ENCODE measurements at places on chromosomes 6 and 20. TPM values are rescaled to one million over a fixed set of nuclear protein-coding genes. Genes with fewer than 3 reads are reported as not detected.

- peak; percentile 42 for DNase-seq
- no peak overlapping the region for H3K27ac ChIP-seq
- H3K36me3 ChIP-seq = no peaks in the 10 kb centered on the region
- no peaks in the 10 kb centered on the region for H3K27me3 ChIP-seq
These were observed 52.1 kb upstream of the BEND6 start for GRCh38 chr6:56902641-56903464.

GRCh38 chr20:57532104-57532503 lies 7.2 kb upstream of the CTCFL start:
- H3K4me3 ChIP-seq = no peak overlapping the region
- H3K27ac ChIP-seq = peak overlapping the region; percentile 15
- H3K36me3 ChIP-seq = no peaks in the 10 kb centered on the region
- no peak for DNase-seq
- no peaks in the 10 kb centered on the region for H3K27me3 ChIP-seq
- H3K4me1 ChIP-seq = no peaks in the 10 kb centered on the region

Gene CYP24A1
- 1.5 TPM for total RNA-seq

- H3K27ac ChIP-seq = peak overlapping the region; percentile 96
- H3K36me3 ChIP-seq = no peaks in the 10 kb centered on the region
- peaks cover 15% of the 10 kb centered on the region for H3K4me1 ChIP-seq
- DNase-seq = peak; percentile 79
- peak overlapping the region; percentile 65 for H3K4me3 ChIP-seq
- no peaks in the 10 kb centered on the region for H3K27me3 ChIP-seq
These were observed 651 bp upstream of the TAPBP start for GRCh38 chr6:33314515-33314942.

- H3K27me3 ChIP-seq = peaks cover 6% of the 10 kb centered on the region
- H3K4me1 ChIP-seq = no peaks in the 10 kb centered on the region
- H3K36me3 ChIP-seq = no peaks in the 10 kb centered on the region
- H3K27ac ChIP-seq = no peak overlapping the region
- H3K4me3 ChIP-seq = no peak overlapping the region
These were observed 66.0 kb downstream of the RNF182 start for GRCh38 chr6:13990796-13991195.

Gene SLPI
- 1,143 TPM for total RNA-seq

Gene KHDC1L
- total RNA-seq = not detected

Gene CYB5R4
- 10.3 TPM for total RNA-seq

- peak; percentile 43 for DNase-seq
- H3K27me3 ChIP-seq = no peaks in the 10 kb centered on the region
- peaks cover 9% of the 10 kb centered on the region for H3K4me1 ChIP-seq
- no peaks in the 10 kb centered on the region for H3K36me3 ChIP-seq
- no peak overlapping the region for H3K4me3 ChIP-seq
These were observed 251.8 kb downstream of the BTBD9 start for GRCh38 chr6:38387971-38388370.

DNA sequence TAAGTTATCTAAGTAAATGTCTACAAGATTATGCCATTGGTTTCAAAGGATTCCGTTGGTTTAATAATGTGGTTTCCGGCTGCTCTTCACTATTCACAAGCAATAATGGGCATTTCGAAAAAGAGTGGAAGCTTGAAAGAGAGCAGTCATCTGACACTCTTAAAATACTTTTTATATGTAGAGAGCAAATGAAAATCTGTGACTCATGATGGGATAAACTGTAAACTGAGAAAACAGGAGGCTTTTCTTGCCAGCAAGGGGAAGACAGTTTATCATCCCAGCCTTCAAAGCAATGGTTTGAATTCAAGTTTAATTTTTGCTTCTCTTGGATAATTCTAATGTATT lies 145.7 kb downstream of the KHDC1L start:
- H3K27ac ChIP-seq = no peak overlapping the region
- no peaks in the 10 kb centered on the region for H3K36me3 ChIP-seq
- no peaks in the 10 kb centered on the region for H3K27me3 ChIP-seq

Gene LINC00237
- total RNA-seq = not detected

DNA sequence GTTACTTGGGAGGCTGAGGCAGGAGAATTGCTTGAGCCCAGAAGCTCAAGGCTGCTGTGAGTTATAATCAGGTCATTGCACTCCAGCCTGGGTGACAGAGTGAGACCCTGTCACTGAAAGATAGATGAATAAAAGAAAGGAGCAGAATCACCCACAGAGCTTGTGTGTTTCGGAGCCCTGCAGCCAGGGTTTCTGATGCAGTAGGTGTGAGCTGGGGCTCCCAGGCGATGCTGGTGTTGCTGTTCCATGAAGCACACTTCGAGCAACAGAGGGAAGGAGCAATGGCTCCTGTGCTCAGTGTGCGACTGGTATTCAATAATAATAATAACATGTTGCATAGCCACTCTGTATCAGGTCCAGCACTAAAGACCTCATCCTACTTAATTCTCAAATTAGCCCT lies 197.5 kb upstream of the CST7 start:
- DNase-seq = no peak
- H3K27ac ChIP-seq = no peak overlapping the region
- no peaks in the 10 kb centered on the region for H3K27me3 ChIP-seq
- no peaks in the 10 kb centered on the region for H3K36me3 ChIP-seq
- peaks cover 16% of the 10 kb centered on the region for H3K4me1 ChIP-seq
- H3K4me3 ChIP-seq = no peak overlapping the region

Gene SGK2
- 20.6 TPM for total RNA-seq

- H3K36me3 ChIP-seq = no peaks in the 10 kb centered on the region
- peak; percentile 81 for DNase-seq
- peaks cover 28% of the 10 kb centered on the region for H3K4me1 ChIP-seq
- peak overlapping the region; percentile 16 for H3K4me3 ChIP-seq
- no peaks in the 10 kb centered on the region for H3K27me3 ChIP-seq
These were observed 42.3 kb upstream of the ATXN1 start for GRCh38 chr6:16803294-16804200.

DNA sequence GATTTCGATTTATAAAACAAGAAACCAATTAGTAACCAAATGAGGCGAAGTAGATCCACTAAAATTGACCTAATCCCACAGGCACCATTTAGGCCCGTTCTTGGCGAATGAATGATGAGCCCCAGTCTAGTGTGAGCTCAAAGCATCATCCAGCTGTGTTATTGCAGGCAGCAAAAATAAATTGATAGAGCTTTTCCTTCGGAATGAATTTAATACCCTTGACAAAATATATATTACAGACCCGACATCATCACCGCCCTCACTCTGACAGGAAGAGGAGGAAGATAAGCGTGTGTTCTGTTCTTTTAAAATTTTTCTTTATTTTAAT lies 7.8 kb downstream of the SIM1 start:
- DNase-seq = no peak
- peaks cover 7% of the 10 kb centered on the region for H3K4me1 ChIP-seq
- no peaks in the 10 kb centered on the region for H3K36me3 ChIP-seq
- H3K27ac ChIP-seq = no peak overlapping the region

DNA sequence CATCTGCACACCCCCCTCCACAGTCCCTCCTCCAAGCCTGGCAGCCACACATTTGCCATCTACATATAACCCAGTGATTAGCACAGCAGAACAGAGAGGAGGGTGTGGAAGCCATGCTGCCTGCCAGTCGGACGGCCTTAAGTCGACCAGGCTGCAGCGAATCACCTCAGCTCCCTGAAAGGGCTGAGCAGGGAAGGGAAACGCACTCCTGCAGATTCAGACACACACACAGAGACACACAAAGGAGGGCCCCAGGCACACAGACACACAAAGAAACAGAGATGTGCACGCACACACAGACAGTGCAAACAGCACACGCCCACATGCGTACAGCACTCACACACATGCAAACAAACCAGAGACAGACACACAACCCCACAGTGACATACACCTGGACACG lies 11.2 kb upstream of the SIRPA start:
- no peak overlapping the region for H3K4me3 ChIP-seq
- no peak overlapping the region for H3K27ac ChIP-seq
- H3K36me3 ChIP-seq = no peaks in the 10 kb centered on the region
- no peaks in the 10 kb centered on the region for H3K27me3 ChIP-seq

Gene SLC17A3
- total RNA-seq = 0.36 TPM

GRCh38 chr6:113654396-113654795 lies 202.7 kb upstream of the MARCKS start:
- H3K27ac ChIP-seq = no peak overlapping the region
- no peaks in the 10 kb centered on the region for H3K36me3 ChIP-seq
- no peak for DNase-seq

Gene MCCD1
- 0.47 TPM for total RNA-seq

GRCh38 chr6:67653561-67653960 lies 981.5 kb upstream of the ADGRB3 start:
- H3K27me3 ChIP-seq = no peaks in the 10 kb centered on the region
- H3K27ac ChIP-seq = no peak overlapping the region
- no peak overlapping the region for H3K4me3 ChIP-seq
- DNase-seq = no peak

DNA sequence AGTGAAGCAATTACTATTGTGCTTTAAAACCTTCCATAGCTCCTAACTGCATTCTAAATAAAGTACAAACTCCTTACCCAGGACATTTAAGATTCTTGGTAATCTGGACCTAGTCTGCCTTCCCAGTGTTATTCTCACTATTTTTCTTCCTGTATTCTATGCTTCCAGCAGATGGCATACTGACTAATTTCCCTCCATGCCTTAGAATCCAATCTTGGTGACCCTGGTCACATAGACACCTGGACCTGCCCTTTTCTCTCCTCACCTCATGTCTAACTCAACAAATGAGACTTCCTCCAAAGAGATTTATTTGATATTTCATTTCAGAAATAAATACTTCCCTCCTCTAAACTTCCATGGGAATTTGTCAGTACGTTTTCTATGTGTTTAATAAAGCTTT lies 25.8 kb downstream of the ROS1 start:
- DNase-seq = no peak
- H3K27me3 ChIP-seq = no peaks in the 10 kb centered on the region
- H3K36me3 ChIP-seq = no peaks in the 10 kb centered on the region
- H3K27ac ChIP-seq = no peak overlapping the region
- H3K4me3 ChIP-seq = no peak overlapping the region
- no peaks in the 10 kb centered on the region for H3K4me1 ChIP-seq

- no peak overlapping the region for H3K4me3 ChIP-seq
- no peaks in the 10 kb centered on the region for H3K36me3 ChIP-seq
- H3K27me3 ChIP-seq = no peaks in the 10 kb centered on the region
These were observed 37.6 kb downstream of the TXLNB start for GRCh38 chr6:139254196-139254595.

Gene STXBP5
- total RNA-seq = 28.2 TPM

Gene EPPIN
- total RNA-seq = not detected

DNA sequence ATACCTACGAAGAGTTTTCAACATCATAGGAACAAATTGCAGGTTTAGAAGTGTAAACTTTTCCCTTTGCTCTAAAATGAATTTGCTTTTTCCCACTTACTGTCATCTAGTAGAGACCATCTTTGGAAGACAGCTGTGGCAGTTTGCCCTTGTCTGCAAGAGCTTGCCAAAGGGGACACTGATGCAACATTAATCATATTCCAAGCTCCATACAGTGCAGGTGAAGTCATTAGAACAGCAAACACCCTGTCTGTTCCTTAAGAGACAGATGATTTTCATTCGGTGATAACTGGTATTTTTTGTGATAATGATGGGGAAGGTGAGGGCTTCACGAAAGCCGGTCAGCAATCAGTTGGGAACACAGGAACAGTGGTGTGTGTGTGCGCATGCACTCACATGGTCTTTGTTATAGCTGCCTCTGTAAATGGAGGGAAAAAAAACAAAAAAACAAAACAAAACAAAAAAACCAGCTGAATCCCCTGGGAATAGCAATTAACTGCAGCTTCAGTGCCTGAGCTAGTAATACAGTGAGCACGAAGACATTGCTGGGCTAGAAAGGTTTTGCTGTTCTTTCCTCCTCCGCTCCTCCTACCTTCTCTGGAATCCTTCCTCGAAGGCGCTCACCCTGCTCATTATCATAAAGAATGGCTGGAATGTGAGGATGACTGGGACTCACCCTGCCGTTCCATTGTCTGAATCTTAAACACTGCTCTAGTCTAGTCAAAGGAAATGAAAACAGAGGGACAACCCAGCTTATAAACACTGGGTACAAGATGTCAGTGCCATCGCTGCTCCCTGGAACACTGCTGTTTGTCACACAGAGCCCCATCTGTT lies 35.2 kb upstream of the KIF13A start:
- H3K27me3 ChIP-seq = no peaks in the 10 kb centered on the region
- H3K4me3 ChIP-seq = no peak overlapping the region
- peak; percentile 30 for DNase-seq
- H3K4me1 ChIP-seq = peaks cover 6% of the 10 kb centered on the region
- no peaks in the 10 kb centered on the region for H3K36me3 ChIP-seq

- no peak overlapping the region for H3K4me3 ChIP-seq
- no peaks in the 10 kb centered on the region for H3K36me3 ChIP-seq
- H3K27me3 ChIP-seq = no peaks in the 10 kb centered on the region
- no peak for DNase-seq
These were observed 57.4 kb upstream of the FOXC1 start for GRCh38 chr6:1552296-1552761.

Gene CLIC5
- 12.9 TPM for total RNA-seq

DNA sequence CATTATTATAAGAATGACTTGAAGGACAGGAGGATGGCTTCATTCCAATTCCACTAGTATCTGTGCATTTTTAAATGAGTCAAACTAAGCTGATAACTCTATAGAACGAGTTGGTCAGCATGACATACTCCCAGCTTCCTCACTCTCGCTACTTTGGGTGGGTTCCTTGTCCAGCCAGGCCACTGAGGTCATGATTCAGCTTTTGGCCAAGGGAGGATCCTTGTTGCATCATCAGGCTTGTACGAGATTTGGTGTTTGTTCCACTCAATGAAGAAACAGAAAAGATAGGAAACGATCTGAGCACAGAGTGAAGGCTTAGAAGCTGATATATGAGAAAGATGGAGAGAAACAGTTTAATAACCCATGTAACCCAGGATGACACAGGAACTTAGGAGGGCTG lies 19.8 kb downstream of the NEDD9 start:
- no peaks in the 10 kb centered on the region for H3K36me3 ChIP-seq
- no peak overlapping the region for H3K4me3 ChIP-seq
- DNase-seq = no peak

Measured in hepatocyte (in vitro differentiated cells).